ENCODE measurements at places on chromosomes 6 and 20.

DNA sequence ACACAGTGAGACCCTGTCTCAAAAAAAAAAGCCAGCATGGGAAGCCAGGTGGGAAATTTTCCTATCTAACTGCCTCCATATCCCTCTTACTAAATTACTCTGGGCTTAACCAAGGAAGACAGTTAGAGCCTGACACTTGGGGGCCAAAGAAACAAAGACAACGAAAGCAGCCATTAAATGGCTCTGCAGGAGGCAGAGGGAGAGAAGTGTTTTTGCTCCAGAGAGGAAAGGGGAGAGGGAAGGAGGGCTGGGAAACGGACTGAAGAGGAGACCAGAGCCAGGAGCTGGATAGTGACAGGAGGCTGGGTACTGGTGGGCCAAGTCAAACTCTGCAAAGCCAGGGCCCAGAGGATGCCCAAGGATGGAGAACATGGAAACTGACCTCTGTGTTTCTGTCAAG is 10.7 kb upstream of the TGIF2 start:
- DNase-seq, result no peak

DNA sequence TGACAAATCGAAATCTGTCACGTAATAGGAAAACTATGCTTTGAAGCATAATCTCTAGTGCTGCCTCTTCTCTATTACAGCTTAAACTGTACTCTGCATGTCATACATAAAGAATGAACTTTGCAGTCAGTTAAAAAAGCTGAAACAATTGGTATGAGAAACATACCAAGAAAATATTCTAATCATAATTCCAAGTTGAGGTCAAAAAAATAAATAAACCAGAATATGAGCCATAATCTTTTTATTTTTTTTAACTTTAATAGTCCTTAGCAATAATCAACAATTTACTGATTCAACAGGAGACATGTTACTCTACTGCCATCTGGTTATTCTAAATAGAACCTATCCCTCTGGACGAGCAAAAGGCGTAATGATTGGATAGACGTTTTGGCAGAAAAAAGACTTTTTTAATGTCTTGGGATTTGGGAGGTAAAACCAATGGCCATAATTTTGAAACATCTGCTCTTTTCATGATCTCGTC is 224.4 kb upstream of the FLRT3 start:
- no peak for DNase-seq

- no peak for DNase-seq
These were observed 35.5 kb upstream of the TBXT start for GRCh38 chr6:166203003-166203640.

DNA sequence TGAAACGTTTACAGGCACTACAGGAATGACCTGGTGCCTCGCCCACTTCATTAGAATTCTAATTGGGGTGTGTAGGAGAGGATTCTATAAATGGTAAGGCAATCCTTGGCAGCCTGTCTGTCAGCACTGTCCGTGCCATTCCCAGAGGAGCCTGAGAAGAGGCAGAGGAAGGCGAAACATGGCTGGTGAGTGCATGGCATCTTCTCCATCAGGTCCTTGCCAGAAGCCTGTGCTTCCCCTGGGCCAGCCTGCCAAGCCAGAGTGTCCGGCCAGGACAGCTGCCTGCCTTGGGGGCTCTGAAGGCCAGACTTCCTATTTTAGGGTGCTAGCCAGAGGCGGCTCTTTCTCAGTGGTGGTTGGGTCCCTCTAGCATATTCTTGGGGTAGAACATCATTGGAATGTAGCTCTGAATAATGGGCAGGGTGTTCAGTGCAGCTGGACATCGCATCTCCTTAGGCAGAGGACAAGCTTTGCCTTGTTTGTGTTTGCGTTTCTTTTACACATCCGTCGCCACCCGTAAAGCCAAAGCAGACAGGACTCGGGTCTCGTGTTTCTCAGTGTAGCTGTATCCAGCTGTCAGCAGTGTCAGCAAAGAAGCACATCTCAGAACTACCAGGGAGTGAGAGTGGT is at the start of gene TGM3:
TGM3 (plus strand) TSS at position 116 of the 630 bp plus-strand sequence; CDS start at position 179, 63 bp downstream.
- DNase-seq, result no peak

Data from effector memory CD8-positive, alpha-beta T cell (primary cell).